ENCODE measurements at places on chromosomes 2 and 18.

DNA sequence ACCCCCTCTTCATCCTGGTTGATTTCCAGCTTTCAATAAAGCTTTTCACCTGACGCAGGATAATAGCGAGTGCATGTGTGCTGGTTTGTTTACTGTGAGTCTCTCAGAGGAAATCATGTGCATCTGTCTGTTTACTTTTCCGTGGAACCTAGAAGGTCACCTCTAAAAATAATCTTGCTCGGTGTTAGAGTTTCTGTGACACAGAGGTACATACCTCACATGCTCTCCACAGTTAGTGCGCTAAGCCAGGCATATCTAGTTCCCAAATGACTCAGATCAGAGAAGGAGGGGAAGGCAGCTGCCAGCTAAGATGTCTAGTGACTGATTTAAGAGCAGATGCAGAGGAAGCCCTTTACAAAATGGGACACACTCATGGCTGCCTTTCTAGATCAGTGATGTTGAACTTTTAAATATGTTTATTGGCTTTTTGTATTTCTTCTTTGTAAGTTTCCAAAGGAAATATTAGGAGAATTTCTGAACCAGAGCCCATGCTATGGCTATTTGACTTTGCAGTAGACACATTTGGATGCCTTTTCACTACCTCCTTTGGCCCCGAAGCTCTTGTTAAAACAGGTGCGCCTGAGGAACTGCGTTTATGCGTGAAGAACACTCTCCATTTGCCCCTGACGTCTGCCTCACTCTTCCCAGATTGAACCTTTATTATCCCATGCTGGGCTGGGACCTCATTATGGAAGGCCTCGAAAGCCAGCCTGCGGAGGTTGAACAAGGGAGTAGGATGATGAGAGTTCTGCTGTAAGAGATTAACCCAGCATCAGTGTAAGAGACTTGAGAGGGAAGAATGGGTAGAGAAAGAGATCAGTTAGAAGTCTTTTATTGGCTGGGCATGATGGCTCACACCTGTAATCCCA is 145.6 kb downstream of the FAM161A start:
- DNase-seq, result no peak

DNA sequence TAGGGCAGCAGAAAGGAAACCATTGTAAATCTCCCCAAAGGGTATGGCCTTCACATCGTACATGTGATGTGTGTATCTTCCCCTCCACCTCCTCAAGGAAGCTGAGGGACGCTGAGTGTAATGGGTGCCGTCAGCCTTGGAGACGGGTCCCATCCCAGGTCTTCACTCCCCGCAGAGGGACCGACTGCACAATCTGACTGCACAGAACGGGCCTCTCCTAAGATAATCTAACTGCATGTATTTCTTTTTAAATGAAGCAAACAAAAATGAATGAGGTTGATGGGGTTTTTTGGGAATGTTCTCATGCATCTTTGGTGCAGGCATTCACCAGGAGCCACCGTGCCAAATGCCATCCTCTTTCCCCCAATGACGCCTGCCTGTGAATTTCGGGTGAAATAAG is 94.1 kb upstream of the PXDN start:
- DNase-seq, result no peak

DNA sequence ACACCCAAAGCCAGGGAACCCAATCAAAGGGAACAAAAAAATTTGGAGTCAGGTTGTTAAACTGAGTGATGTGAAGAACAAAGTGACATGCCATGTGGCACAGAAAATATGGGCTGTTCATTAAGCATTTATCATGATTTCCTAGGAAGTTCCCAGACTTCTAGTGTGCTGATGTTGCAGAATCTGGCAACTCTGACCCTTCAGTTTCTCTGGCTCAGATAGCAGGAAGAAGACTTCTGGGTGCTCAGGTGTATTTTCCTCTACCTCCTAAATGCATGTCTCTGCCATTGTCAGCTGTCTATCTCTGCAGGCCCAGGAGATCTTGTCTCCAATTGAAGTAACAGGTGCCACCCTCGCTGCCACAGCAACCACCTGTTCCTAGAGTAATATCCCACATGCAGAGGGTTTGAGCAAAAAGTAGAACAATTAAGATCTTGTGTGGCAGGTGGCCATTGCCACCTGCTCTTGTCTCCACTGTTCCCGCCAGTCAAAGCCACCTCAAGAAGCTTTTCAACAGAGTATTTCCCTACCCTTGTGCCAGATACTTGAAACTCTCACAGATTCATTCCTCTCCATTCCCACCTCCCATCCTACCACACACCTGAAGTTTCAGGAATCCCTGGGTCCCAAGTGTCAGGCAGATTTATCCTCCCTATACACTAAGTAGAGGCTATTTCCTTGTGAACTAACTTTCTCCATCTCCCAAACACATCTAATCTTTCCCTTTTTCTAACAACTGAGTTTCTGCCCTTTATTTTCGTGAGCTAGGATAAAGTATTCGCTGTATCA is 533.7 kb upstream of the CHAC2 start:
- no peak for DNase-seq

DNA sequence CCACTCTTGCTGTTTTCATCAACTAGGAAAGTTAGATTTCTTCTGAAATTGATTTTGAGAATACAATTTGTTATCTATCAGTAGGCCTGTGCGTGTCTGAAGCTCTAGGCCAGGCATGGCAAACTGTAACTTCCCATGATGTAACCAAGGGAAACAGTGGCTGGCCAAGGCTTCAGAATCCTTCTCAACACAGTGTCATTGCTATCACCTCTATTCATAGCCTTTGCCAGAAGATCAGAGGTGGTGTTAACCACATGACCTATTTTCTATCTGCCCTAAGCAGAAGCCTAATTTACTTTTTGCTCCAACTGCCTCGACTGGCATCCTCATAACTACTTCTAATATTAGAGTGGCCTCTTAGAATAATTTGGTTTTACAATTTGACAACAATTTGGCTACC is 2.5 kb downstream of the ITGB6 start:
- no peak for DNase-seq

GRCh38 chr2:68721482-68722101 is 13.0 kb upstream of the ARHGAP25 start:
- DNase-seq, result no peak

GRCh38 chr2:209600341-209601171 is 171.1 kb upstream of the UNC80 start:
- no peak for DNase-seq

- DNase-seq, result no peak
Observed at GRCh38 chr2:1951586-1951985, 207.3 kb upstream of the PXDN start.

DNA sequence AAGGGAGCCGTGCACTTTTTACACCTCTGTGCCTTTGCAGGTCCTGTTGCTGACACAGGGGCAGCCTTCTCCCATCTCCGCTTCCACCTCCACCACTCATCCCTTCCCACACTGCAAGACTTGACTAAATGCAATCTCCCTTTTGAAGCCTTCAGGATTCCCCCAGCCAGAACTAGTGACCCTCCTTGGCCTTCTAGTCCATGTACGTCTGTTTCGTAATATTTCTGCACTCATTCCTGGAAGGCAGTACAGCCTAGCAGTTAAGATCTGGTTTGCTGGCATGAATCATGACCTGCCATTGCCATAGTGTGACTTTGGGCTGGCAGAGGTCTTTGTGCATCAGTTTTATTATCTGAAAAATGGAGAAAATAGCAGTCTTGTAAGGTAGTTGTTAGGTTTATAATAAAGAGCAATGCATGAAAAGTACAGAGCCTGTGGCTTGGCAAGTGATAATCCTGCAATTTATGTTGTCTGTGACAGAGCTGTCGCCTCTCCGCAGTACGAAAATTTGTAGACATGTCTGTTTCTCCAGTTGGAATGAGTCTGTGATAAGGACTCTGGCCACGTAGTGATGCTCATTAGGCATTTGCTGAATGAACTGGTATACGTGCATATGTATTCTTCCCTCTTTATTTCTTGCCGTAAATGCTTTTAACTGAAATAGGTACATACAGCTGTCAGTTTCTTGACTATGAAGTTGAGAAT is 36.7 kb downstream of the NCK2 start:
- DNase-seq, result no peak

Measured in large intestine (tissue), 12 donors.